ENCODE measurements at places on chromosomes 5 and 9.

DNA sequence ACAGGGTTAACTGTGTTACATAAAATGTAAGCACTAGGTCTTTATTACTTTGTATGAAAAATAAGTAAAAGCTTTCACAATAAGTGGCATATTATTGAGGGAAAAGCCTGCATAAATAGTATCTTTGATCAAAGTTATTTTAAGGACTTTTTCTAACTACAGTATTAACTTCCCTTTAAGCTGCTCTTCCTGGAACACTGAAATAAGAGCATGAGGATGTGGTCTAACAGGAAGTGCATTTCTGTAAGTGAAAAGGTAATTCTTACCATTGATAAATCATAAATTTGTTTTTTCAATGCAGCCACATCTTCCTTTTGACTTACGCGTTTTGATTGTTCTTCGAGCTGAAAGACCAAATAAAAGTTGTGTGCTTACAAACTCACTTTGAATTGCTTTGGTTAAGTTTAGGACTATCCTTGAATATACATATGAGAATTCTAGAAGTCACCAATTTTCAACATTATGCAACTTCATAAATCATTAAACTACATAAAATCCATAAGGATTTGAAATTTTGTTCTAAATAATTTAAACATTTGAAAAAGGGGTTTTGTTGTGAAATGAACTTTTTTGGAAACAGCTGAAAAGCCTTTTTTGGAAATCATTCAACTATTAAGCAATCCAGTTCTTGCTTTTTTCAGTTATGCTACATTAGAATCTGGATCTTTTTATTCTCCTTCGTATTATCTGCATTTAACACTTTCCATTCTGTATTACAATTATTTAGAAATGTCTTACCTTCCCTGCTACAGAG lies 50.6 kb downstream of the RASEF start:
- no peak for DNase-seq

GRCh38 chr5:131541762-131542161 lies 93.3 kb downstream of the RAPGEF6 start:
- no peak for DNase-seq

- no peak for DNase-seq
These were observed 31.8 kb downstream of the TSTD2 start for GRCh38 chr9:97601228-97601898.

DNA sequence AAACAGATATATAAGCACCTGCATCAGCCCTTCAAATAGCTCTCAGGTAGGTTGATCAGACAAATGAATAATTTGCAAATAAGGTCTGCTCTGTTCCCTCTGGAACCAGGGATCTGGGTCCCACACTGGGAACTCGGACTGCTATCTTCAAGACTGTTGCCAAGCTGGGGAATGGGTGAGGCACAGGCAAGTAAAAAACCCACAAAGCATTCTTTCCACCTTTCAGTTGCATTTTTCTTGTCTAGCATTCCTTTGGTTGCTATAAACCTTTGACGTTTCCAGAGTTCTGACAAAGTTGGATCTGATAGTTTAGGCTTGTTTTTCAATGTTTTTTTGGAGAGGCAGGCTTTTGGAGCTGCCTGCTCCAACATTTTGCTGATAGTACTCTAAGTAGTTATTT lies 20.1 kb downstream of the FBXL17 start:
- no peak for DNase-seq

- no peak for DNase-seq
These were observed 2.6 kb upstream of the GABRB2 start for GRCh38 chr5:161549106-161549505.
